EH (cell line): ENCODE measurements at places on chromosomes 7 and 10.
A peak's percentile ranks its signal among the peaks of the same experiment; 100 is the strongest.

GRCh38 chr7:8699875-8700624 lies 266.6 kb downstream of the NXPH1 start:
- no peak for DNase-seq

GRCh38 chr7:116432527-116432916 lies 67.0 kb upstream of the CAV2 start:
- DNase-seq, result peak; percentile 42

- DNase-seq, result no peak
These were observed 21.7 kb upstream of the SMO start for GRCh38 chr7:129166745-129167144.

DNA sequence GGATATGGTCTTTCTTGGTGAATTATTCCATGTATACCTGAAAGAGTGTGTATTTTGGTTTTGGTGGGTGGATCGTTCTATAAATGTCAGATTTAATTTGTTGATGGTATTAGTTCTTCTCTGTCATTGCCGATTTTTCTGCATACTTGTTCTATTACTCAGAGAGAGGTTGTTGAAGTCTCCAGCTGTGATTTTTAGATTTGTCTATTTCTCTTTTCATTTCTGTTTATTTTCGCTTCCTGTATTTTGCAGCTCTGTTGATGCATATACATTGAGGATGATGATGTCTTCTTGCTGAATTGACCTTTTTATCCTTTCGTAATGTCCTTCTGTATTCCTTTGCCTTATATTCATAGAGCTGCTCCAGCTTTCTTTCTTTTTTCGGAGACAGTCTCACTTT lies 12.1 kb upstream of the BHLHA15 start:
- peak; percentile 29 for DNase-seq

GRCh38 chr10:75210282-75211006 lies at the start of gene VDAC2:
Gene VDAC2 (plus strand): TSS chr10:75210796. CDS start chr10:75211159, 363 bp downstream.
- peak; percentile 89 for DNase-seq

DNA sequence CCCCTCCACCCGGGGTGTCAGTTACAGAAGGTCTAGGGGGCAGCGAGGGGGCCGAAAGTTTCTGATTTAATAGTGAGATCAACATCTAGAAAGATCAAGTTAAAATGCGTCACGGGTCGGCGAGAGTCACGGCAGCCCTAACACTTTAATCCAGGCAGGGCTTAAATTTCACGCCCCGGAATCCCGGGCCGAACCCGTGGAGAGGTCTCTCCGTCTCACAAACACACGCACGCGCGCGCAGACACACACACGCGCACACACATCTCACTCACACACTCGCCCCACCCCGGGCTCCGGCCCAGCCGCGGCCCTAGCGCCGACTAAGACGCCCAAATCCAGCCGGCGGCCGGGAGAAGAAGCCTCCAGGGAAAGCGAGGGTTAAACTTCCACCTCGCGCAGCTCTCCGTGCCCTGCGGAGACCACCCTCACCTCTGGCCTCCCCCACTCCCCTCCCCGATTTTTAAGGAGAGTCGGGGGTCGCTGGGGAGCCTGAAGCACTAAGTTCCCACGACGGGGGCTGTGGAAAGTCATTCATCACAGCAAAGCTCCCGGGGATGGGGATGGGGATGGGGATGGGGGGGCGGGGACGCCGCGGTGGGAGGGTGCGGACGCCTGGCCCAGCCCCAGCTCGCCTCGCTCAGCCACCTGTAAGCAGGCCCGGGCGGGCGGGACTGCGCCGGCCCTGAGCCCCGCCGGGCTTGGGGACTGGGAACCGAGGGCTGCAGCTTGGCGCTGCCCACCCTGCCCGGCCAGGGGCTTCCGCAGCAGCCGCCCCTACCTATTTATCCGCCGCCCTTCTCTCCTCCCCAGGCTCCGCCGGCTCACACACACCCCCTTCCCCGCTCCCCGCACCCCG lies 1.6 kb downstream of the PDGFA start:
- peak; percentile 75 for DNase-seq

DNA sequence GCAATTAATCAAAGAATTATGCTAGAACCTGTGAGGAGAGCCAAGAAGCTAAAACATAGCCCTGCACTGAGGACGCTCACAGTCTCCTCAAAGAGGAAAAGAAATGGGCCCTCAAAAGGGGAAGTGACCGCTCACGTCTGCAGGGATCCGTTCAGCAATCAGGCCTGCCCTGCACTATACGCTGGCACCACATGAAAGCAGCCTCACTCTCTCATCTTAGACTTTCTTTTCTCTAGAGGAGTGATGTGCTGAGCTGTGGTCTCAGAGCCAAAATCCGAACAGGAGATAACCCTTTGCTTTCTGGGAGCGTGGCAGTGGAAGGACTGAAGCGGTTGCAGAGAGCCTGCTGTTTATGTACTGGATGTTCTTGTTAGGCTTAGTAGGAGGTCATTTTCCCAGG lies 6.3 kb upstream of the IL2RA start:
- DNase-seq, result no peak

GRCh38 chr7:113752289-113752688 lies 166.5 kb downstream of the PPP1R3A start:
- no peak for DNase-seq

DNA sequence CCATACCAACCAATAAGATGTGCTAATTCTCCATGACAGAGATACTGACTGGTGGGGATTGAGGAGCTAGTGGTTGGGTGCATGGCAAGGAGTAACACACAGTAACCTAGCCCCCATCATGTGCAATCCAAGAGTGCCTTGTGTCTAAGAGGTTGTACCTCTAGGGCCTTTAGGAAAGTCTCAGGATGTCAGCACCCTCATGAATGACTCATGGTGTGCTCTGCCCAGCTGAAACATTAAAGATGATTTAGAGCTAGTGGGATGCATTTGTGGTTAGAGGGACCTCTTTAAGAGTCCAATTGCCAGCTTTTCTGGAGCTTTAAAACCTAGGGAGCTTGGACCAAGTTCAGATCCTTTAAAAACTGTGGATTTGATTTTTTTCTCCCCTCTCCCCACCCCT lies 181.1 kb downstream of the HERPUD2 start:
- peak; percentile 23 for DNase-seq

- no peak for DNase-seq
These were observed 94.4 kb upstream of the INSIG1 start for GRCh38 chr7:155203059-155203881.

DNA sequence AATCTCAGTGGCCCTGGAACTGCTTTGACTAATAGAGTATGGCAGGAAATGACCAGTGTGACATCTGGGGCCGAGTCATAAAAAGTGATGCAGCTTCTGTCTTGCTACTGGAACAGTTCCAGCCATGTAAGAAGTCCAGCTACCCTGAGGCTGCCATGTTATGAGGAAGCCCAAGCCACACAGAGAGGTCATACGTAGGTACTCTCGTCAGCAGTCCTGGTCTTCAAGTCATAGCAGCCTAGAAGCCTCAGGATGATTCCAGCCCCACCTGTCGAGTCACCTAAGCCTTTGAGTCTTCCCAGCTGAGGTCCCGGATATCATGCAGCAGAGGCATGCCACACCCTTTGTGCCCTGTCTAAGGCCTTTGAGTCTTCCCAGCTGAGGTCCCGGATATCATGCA lies 92.1 kb downstream of the PPP1R3C start:
- DNase-seq, result peak; percentile 25

- no peak for DNase-seq
These were observed 34.5 kb downstream of the MKI67 start for GRCh38 chr10:128091636-128092210.

- peak; percentile 53 for DNase-seq
These were observed 8.8 kb upstream of the ZC3HAV1 start for GRCh38 chr7:139118234-139118804.

DNA sequence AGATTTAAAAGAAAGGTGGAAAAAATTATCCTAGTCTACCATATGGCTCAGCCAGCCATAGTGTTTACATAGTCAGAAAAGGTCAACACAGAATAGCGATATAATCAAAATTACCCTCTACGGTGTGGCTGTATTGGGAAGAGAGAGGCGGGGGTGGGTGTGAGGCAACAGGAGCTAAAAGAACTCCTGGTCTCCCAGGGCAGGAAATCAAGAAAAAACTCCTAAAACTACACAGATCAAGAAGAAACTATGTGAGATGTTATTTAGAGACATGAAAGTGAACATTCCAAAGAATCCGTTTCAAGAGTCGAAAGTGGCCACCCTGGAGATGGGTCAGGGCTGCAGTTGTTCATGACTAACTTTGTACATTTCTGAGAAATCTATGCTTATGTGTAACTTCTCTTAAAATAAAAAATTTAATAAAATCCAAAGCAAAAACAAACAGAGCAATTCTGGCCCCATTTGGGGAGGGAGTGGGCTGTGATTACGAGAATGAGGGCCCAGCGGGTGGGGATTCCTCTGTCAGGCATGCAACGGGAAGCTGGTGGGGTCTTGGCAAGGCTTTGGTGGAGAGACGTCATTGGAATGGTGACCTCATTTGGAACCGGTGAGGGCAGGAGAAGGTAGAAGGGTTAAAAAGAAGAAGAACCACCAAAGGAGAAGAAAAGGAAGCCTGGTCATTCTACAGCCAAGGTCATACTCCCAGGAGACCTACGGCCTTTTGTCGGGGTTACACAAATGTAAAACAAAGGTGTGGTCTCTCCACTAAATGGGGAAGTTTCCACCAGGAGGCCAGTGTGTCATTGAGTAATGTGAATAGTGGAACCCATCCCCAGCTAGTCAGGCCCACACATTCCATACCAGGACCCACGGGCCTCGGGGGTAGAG lies 71.2 kb upstream of the DUSP5 start:
- peak; percentile 98 for DNase-seq

GRCh38 chr10:116029826-116030225 lies 243.2 kb downstream of the GFRA1 start:
- no peak for DNase-seq
